ENCODE measurements at places on chromosomes 12 and 14.

- no peak for DNase-seq
Measured at GRCh38 chr12:64752833-64753238, 6.4 kb downstream of the GNS start.

- DNase-seq = no peak
Measured at GRCh38 chr12:80121661-80122060, 22.3 kb downstream of the OTOGL start.

GRCh38 chr12:32296567-32296966, 102.8 kb upstream of the FGD4 start:
- DNase-seq = no peak

DNA sequence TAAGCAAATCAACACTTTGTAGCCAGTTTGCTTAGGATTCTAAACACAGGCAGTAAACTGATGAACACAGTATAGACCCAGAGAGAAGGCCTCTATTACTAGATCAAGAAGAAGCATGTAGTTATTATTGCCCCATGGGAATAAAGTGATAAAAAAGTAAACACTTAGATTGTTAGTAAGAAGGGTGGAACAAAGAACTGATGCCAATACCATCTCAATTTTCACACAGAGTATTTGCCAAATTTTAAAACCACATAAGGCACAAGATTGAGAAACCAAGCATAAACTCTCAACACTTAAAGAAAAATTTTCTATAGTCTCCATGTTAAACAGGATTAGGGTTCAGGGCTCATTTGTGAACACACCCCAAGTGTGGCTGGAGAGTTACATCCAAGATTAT, 77.0 kb upstream of the SYT1 start:
- no peak for DNase-seq

GRCh38 chr12:12563290-12563928, 746 bp upstream of the DUSP16 start:
- peak; percentile 38 for DNase-seq

- DNase-seq = no peak
Measured at GRCh38 chr14:99909513-99910064, 116.4 kb downstream of the EML1 start.

GRCh38 chr14:35965400-35965799, 139.3 kb downstream of the BRMS1L start:
- DNase-seq = peak; percentile 27

GRCh38 chr14:67482231-67483164, 6.0 kb downstream of the TMEM229B start:
- DNase-seq = no peak

GRCh38 chr14:69013943-69014782, 35.1 kb upstream of the ACTN1 start:
- DNase-seq = no peak

- DNase-seq = no peak
Measured at GRCh38 chr12:124680863-124681778, 113.7 kb upstream of the NCOR2 start.

DNA sequence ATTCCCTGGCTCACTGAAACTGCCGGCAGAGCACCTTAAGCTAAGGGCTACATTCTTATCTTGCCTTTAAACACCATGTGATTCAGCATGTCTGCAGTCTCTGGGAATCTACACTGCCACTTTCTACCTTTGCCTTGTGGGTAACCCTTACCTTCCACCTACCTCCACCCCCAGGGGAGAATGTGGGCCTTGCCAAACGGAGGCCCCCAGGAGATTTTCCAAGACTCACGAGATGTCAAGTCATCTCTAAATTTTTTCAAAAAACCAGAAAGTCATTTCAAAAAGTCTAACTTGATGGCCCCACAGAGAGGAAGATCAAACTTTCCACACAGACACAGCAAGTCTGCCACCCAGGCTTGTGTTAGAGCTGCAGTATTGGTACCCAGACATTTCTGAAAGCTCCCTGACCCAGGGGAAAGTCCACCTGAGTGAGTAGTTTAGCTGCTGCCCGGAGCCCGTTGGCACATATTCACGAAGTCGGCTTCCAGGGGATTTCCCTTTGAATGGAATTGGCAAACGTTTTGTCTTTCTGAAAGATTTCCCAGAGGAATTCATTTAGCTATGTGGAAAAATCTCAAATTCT, 4.7 kb upstream of the PSMA6 start:
- no peak for DNase-seq

- no peak for DNase-seq
Measured at GRCh38 chr12:50325890-50326391, 42.6 kb upstream of the LIMA1 start.

- no peak for DNase-seq
Measured at GRCh38 chr12:88556213-88556774, 24.0 kb downstream of the KITLG start.

GRCh38 chr12:40436564-40436963, 211.8 kb downstream of the LRRK2 start:
- DNase-seq = no peak

DNA sequence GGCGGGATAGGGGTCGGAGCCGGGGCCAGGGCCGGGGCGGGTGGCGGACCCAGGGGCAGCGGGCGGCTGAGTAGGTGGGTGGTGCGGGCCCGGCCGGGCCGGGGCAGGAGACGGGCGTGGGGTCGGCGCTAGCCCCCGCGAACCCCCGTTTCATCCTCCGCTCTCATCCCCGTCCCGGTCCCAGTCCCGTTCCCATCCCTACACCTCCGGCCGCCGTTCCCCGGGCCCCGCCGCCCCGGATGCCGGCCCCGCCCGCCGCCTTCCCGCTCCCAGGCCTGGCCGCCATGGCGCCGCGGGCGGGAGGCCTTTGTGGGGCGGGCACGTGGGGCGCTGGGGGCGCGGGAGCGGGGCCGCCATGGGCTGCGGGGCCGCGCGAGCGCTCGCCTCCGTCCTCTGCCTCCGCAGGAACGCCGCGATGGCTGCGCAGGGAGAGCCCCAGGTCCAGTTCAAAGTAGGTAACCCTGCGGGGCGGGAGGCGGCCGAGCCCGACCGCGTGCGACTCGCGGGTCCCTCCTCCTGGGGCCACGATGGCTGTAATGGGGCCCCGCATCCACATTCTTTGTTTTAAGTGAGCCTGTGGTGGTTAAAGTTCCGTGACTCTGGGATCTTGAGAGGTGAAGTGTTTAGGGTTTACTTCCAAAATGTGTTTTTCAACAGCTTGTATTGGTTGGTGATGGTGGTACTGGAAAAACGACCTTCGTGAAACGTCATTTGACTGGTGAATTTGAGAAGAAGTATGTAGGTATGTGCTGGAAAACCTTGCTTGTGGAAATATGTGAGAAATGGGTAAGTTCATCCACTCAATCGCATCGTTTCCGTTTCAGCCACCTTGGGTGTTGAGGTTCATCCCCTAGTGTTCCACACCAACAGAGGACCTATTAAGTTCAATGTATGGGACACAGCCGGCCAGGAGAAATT, 572 bp downstream of the RAN start:
- peak; percentile 82 for DNase-seq

DNA sequence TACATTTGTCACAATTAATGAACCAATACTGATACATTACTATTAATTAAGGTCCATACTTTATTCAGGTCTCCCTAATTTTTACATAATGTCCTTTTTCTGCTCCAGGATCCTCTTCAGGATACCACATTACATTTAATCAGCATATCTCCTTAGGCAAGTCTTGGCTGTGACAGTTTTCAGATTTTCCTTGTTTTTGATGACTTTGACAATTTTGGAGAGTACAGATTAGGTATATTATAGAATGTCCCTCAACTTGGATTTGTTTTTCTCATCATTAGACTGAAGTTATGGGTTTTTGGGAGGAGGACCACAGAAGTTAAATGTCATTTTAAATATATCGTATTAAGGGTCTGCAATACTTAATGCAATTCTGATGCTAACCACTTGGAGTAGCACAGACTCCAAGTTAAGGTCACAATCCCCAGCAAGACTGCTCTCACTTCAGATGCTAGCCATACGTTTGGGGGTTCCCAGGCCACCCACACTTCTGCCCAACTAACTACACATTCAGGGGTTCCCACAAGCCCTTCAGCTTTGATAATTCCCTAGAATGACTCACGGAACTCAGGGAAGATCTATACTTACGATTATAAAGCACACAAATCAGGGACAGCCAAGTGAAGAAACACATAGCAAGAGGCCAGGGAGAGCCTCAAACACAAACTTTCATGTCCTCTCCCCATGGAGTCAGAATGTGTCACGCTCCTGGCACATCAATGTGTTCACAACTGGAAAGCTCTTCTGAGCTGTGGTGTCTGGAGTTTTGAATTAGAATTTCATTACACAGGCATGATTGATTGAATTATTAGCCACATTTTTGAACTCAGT, 17.0 kb upstream of the NUBPL start:
- no peak for DNase-seq

- no peak for DNase-seq
Measured at GRCh38 chr14:104753528-104754212, 723 bp downstream of the SIVA1 start.

GRCh38 chr12:99926511-99927169, 58.1 kb downstream of the ANKS1B start:
- no peak for DNase-seq

DNA sequence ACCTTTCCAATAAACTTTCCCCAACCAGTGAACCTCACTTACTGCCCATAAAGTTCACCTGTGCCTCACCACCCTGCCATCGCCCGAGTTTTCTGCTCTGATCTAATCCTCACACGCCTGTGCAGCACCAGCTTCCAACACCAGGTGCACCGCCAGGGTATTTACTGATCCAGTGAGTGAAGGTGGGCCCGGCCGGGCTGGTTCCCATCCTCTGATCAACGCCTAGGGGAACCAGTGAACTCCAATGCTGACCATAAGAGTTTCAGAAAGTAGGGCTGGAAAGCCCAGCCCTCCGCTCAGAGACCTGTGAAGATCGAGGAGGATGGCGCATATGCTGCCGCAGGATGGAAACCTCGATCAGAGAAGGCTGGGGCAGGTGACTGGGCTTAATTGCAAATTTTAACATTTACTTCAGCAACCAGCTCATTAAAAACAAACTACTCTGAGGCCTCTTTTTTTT, 685 bp upstream of the MYL6B start:
- DNase-seq = no peak

DNA sequence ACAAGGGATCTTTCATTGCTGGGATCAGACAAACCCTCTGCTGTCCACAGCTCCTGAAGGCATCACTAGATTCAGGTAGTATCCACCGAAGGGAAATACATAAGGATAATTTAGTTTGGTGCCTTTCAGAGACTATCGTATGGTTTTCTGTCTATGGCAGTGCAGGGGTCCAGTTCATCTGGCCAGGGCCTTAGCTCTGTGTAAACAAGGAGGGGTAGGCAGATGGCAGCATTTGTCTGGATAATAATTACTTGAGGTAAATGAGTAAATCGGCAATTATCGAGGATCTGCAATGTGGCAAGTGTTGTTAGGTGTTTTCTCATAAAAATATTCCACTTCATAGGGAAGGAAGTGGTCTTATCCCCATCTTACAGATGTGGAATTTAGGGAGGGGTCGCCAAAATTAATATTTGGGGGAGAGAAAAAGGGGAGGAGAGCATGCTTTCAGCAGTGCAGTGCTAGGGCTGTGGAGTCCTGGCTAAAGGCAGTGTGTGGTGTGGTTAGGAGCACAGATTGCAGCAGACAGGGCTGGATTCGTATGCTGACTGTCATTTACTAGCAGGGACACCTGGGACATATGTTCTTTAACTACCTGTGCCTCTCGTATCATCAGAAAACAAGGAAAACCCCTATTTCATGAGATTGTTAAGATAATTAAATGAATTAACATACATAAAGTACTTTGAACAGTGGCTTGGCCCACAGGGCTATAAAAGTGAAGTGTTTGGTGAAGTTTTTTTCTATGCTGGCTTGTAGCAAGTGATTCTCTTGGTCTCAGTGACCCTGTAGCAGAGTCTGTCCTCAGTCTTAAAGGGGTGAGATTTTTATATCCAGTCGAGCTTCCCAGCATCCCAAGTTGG, 27.1 kb downstream of the RASSF8 start:
- no peak for DNase-seq

DNA sequence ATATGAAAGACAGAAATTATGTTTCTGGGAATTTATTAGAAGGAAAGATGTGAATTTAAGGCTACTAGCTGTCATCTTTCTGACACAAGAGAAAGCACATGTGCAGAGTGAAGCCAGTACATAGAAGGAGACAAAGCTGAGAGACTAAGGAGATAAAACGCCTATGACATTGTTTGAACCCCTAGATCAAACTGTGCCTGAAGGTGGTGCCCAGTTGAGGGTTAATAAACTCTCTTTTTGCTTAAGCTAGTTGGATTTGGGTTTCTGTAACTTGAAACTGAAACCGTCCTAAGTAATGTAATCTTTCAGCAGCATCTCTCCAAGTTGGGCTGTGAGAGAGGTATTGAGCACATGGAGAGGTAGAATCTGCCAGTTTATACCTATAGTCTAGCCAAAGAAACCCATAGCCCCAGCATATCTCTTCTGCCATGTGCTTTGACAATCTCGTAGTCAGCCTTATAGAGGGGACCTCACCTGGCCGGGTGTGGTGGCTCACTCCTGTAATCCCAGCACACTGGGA, 84.2 kb downstream of the LRRC74A start:
- DNase-seq = no peak

GRCh38 chr12:117514016-117514415, 152.6 kb upstream of the NOS1 start:
- peak; percentile 16 for DNase-seq

DNA sequence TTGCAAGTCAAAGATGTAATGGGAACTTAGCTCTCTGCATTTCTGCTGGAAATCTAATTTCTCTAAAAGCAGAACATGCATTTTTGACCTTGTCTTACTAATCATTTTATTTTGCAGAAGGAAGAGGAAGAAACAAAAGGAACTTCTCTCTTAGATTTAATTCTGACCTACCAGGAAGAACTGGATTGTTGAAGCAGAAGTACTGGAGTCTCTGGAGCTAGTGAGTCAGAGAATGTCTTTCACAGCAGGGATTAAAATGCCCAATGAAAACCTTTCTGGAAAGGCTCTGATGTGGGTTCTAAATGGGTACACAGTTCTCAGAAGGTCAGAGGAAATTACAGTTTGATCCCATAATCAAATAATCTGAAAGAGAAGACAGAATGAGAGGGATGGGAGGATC, 70.8 kb upstream of the GNG2 start:
- DNase-seq = no peak

GRCh38 chr14:77406718-77407117, 16.6 kb downstream of the NOXRED1 start:
- no peak for DNase-seq

DNA sequence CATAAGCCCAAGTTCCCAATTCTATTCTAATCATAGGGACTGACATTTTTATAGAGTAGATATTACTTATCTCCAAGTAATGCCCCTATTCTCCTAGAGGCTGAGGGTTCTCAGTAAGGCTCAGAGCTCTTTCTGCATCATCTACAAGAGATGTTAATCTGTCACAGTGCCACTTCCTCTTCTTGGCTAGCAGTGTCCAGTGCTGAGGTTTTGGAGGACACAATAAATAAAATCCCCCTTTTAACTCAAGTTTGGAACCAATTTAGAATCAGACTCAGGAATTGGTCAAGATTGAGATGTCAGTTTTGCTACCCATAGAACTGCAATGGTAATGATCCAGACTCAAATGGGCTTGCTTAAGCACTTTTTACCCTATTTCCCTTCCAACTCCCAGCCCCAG, 154.1 kb upstream of the ARID2 start:
- DNase-seq = no peak

DNA sequence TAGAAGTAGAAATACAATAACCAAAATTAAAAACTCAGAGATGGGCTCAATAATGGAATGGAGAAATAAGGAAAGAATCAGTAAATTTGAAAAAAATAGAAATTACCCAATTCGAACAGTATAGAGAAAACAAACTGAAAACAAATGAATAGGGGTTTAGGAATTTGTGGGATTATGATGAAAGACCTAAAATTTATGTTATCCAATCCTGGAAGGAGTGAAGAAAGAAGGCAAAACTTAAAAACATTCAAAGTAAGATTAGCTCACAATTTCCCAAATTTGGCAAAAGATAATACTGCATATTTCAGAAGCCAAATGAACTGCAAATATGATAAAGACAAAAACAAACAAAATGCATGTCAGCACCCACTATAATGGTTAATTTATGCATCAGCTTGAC, 177.1 kb downstream of the CCDC91 start:
- DNase-seq = no peak

Measured in frontal cortex (tissue), 4 donors.